Activated CD4-positive, alpha-beta T cell treated with anti-CD3 and anti-CD28 coated beads for 4 hours (primary cell): ENCODE measurements at places on chromosomes 2 and 18.

GRCh38 chr2:148887350-148888002 is 12.4 kb downstream of the KIF5C start:
- DNase-seq = no peak

- DNase-seq = no peak
Measured at GRCh38 chr2:23591111-23591510, 206.1 kb downstream of the KLHL29 start.

- DNase-seq = no peak
Measured at GRCh38 chr18:63284827-63285733, 34.5 kb downstream of the BCL2 start.

GRCh38 chr2:12232876-12233275 is 483.9 kb upstream of the TRIB2 start:
- DNase-seq = no peak

GRCh38 chr2:15842758-15843666 is 97.3 kb upstream of the MYCN start:
- no peak for DNase-seq

DNA sequence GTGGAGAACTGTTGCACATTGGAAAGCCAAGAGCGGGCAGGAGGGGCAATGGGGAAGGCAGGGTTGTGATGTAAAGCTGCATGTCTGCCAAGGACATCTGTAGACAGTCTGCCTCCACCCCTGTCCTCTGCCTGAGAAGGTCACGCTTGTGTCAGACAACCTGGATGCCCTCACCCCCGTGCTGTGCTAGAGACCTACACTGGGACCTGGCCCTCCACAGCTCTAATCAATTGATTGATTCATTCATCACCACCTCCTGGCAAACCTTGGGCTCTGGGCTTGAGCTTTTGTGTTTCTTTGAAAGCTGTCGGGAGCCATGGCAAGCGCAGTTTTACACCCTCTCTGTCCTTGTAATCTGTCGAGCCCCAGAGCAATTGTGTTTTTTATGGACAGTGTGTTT is 41.1 kb downstream of the MARCO start:
- DNase-seq = no peak

DNA sequence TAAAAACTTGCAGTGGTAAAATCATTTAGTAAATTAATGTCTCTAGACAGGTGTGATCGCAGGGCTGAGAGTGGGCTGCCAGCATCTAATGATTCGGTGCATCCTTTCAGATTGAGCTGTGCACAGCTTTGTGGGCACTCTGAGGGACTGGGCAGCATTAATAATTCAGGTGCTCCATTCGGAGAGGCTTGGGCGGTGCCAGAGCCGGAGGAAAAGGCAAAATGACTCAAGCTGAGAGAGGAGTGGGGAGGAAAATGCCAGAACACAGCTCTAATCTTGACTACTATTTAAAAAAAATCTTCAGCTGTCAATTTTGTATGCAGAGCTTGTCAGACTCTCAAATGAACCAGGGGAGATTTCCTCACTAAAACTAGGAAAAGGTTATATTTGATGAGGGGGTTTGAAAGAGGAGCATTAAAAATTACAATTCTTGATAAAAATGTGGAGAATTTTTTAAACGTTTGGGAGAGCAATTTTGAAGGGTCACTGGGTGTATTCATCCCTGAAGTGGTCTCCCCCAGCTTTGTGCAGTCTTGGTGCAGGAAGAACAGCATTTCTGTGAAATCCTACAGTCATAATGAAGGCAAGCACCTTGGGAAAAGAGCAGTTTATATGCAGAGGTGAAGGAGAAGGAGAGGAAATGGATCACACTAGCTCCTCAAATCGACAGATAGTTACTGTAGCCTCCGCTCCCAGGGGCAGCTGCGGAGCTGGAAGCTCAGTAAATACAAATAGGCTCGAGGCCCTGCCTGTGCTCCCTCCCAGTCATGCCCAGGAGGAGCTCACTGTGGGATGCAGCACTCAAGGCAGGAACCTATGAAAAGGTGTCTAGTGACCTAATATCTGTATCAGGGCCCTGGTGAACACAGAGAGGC is 535.4 kb upstream of the RAB6C start:
- no peak for DNase-seq

GRCh38 chr2:218618102-218618860 is 10.6 kb downstream of the PLCD4 start:
- DNase-seq = no peak

GRCh38 chr18:28766027-28766426 is 589.1 kb upstream of the CDH2 start:
- DNase-seq = no peak

DNA sequence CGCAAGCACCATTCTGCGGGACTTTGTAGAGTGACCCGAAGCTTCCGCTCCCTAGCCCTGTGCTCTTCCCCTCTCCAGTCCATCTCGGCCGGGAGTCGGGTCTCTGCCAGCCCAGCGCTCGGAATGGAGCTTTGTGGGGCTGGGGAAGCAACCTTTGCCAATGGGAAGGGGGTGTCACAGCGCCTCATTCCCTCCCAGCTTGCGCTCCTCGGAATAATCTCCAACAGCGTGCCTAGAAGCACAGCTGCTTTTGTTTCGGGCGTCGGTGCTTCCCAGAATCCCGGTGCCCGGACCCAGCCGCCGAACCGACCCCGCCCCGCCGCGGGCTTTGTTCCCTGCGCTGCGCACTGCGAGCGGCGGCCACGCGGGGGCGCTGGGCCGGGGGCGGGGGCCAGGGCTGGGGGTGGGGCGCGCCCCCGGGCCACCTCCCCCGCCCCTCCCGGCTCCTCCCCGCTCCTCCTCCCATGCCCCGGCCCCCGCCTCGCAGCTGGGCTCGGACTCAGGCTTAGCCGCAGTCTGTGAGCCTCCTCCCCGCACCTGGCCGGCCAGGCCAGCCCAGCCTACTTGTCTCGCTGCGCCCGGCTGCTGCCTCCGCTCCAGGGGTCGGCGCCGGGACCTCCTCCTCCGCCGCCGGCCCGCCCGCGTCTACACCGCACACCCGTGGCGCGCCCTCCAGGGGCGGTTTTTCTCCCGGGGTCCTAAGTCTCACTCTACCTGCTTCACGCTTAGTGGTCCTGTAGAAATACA is 77.7 kb upstream of the SMAD2 start:
- DNase-seq = peak; percentile 47

GRCh38 chr18:36309436-36310391 is 12.2 kb downstream of the FHOD3 start:
- no peak for DNase-seq

GRCh38 chr2:22020091-22020742 is 896.4 kb downstream of the TDRD15 start:
- no peak for DNase-seq

DNA sequence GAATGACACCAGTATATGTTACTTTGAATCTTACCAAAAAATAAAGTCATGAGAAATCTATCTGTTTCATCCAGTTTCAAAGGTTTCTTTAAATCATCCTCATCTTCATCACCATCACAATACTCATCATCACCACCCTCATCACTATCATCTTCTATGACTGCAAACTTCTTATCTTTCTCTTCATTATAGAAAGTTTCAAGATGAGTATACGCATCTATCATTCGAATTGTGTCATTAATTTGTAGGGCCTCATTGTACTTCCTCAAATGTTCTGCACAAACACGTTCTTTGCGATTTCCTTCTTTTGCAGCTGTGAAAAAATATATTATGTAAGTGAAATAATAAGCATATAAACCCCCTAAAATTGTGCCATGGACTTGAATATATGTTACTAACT is 34.1 kb upstream of the FAP start:
- DNase-seq = no peak

DNA sequence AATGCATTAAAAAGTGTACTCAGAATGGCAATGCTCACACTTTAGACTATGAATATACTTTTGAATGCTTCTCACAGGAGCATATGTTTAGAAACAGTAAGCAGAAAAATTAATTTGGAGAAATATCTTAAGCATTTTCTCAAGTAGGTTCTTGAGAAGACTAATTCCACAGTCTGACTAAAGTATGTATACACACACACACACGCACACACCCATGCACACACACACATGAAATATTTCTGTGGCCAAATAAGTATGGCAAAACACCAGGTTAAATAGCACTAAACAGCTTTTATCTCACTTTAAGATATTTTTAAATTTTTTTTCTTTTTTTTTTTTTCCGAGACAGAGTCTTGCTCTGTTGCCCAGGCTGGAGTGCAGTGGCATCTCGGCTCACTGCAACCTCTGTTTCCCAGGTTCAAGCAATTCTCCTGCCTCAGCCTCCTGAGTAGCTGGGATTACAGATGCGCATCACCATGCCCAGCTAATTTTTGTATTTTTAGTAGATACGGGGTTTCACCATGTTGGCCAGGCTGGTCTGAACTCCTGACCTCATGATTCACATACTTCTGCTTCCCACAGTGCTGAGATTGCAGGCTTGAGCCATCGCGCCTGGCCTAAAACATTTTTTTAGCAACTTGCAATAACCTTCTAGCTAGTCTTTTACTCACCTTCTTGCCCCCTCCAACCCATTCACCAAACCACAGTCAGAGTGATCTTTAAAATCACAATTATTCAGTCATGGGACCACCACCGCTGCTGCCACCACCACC is 67.5 kb upstream of the SCG2 start:
- DNase-seq = no peak

- DNase-seq = no peak
Measured at GRCh38 chr2:127646487-127647241, 711 bp downstream of the GPR17 start.

GRCh38 chr18:7021994-7022840 is 95.4 kb downstream of the LAMA1 start:
- no peak for DNase-seq

DNA sequence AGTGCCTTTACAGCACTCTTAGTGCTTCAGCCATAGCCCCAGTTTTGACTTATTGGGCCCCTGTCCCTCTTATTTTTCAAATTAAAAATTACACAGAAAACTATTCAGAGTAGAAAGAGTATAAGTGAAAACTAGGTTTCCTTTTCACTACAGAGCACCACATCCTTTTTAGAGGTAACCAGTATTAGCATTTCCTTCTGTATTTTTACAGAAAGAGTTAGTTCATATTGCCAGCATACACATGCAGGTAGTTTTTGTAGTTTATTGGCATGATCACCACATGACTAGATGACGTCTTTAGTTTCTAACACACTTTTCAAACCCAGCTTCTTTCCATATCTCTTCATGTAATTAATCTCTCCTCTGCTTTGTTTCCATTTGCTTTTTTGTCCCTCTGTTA is 66.4 kb downstream of the UBE2E3 start:
- DNase-seq = no peak

DNA sequence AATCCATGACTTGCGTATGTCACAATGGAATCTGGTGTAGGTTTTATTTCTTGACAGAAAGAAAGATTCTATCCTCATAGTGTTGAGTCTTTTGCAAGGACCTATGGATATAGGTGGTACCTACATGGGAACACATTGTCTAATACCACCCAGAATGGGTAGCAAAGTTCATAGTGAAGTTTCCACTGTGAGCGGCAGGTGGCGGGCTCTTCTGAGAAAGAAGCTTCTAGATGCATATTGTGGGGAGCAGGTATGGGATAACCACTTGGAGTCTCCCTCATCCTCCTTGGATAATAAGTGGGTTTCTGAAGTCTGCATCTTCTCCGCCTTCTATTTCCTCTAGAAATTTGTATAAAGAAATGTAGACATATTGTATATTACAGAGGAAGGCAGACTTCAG is 44.9 kb downstream of the LINC00305 start:
- no peak for DNase-seq

- DNase-seq = no peak
Measured at GRCh38 chr2:150472511-150472899, 15.0 kb downstream of the RND3 start.

- DNase-seq = no peak
Measured at GRCh38 chr2:121598087-121598486, 51.2 kb downstream of the CLASP1 start.

DNA sequence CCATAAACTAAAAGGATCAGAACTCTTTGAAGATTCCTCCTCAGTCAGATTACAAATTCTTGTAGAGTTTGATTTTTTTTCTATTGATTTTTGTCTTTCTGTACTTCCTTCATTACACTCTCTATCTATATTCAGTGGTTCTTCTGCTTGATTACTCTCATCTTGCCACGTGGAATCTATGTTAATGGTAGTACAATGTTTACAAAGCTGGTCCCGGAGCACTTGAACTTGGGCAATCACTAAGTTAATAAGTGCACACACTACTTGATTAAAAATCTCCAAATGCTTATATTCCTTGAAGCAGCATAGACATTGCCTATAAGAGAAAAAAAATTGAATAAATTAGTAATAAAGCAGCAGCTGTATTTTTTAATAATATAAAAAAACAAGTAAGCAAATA is 65.1 kb downstream of the USP34 start:
- DNase-seq = no peak

GRCh38 chr2:191366199-191366598 is 121.0 kb downstream of the MYO1B start:
- no peak for DNase-seq

DNA sequence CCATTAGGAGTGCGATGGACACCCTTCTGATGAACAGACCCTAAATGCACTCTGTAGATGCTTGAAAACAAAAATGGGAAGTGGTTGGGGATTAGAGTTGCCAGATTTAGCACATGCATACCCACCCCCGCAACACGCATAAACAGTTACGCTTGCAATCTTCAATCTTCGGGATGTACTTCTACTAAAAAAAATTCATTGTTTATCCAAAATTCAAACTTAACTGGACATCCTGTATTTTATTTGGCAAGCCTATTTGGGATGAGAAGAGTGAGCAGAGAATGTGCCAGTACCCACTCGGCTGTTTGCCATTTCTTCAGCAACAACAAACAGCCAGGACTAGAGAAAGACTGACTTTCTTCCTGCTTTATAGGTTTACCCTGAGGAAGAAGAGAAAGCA is 18.4 kb downstream of the KIAA2012 start:
- DNase-seq = no peak

DNA sequence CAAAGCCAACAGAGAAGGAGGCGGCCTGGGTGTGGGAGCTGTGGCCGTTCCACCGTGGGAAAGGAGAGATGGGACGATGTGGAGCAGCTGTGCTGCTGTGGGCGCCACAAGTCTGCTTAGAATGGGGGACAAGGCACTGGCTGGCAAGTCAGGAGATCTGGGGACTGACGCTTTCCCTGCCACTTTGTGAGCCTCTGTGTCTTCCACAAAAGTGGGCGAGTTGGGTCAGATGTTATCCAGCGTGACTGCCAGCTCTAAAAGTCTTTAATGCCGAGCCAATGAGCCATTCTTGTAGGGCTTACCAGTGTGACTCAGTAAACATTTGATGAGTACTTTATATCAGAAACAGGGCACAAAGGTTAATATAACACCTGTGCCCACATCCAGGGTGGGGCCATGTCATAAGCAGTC is 113.6 kb upstream of the MGAT5 start:
- DNase-seq = no peak

- DNase-seq = no peak
Measured at GRCh38 chr18:61710082-61710620, 182.7 kb downstream of the RNF152 start.

GRCh38 chr2:55338268-55338667 is 69.2 kb upstream of the MTIF2 start:
- no peak for DNase-seq

GRCh38 chr2:74047152-74047551 is 62.4 kb downstream of the TET3 start:
- no peak for DNase-seq

GRCh38 chr2:74500578-74500946 is 1.2 kb upstream of the LBX2 start:
- no peak for DNase-seq
